ENCODE measurements at places on chromosomes 3 and 15.

GRCh38 chr15:77504306-77504705, 83.6 kb downstream of the HMG20A start:
- DNase-seq: no peak

GRCh38 chr3:43870120-43870519, 179.4 kb downstream of the ABHD5 start:
- no peak for DNase-seq

- DNase-seq: no peak
Observed at GRCh38 chr3:74263031-74263430, 351.4 kb downstream of the CNTN3 start.

DNA sequence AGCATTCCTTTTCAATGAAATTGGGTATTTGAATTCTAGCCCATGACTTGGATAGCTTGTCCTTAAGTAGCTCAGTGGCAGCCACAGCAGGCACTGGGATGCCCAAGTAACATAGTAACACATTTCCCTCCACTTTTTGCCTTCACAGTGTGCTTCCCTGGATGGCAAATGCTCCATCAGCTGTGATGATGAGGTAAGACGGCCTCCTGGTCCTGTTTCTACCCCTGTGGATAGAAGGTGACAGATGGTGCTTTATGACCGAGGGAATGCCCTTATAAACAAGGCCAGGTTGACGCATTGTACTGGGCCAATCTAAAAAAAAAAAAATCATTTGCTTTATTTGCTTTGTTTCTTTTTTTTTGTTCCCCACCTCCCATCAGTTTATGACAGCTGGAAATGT, 41.8 kb upstream of the LRTM1 start:
- no peak for DNase-seq

DNA sequence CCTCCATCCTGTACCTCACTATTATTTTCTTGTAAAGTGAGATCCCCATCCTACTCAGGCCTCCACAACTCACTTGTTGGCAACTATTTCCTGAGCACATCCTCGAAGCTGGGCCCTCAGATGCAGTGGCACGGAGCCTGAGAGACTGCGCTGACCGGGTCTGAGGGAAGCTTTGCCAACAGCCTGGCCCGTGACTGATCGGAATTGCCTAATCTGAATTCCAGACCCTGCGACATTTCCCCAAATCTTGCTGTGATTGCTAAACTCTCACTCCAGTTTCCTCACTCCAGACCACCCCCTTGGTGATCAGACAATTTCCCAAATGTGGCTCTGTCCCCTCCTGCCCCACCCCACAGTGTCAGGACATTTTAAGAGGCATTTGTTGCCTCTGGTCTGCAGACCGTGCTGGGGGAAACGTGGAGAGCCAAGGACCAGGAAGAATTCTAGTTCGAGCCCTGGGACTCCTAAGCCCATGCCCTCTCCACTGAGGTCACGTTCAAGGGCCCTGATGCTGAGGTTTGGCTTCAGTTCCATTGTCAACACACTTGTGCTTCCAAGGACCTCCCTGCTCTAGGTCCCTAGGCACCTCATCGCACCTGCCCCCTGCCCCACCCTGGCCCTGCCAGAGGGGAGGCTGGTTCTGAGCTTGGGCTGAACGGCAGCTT, 22.8 kb downstream of the KLHL25 start:
- DNase-seq: no peak

DNA sequence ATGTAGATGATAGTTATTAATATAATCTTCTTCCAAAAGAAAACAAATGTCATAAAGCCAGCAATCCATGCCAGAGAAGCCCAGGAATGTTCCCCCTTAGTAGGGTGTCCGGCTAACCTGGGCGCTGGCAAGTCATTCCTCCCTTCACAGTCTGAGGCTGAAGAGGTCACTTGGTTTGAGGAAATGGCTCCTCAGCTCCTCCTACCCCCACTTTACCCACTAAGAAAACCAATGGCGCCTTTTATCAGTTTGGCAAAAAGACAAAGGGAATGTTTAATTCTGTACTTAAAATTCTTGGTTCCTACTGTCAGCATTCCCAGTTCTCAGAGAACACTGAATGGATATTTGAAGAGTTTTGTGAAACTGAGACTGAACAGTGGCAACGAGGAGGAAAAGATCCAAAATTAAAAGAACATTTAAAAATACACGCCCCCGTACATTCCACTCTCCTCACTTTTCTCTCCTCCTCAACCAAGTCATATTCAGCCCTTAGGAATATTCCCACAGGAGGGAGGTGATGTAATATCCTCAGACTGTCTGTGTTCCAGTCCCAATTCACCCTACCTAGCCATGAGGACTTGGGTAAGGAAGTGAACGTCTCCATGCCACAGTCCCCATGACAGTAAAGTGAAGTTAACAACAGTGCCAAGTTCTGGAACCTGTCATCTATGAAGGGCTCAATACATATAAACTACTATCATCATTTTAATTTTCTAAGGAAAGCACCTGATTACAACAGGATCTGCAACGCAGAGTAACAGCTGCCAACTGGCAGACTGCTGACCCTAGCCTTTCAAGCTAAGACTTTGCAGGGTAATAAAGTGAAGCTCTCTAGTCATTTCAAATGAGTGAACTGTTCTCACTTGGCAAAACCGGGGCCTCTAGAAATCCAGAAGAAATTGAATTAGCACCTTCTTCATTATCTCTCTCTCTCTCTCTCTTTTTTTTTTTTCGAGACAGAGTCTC, 234.5 kb upstream of the ICE2 start:
- DNase-seq: no peak

- DNase-seq: no peak
Observed at GRCh38 chr15:67520321-67521028, 456 bp upstream of the C15orf61 start.

GRCh38 chr3:44415421-44415820, 62.0 kb downstream of the ZNF445 start:
- DNase-seq: no peak

GRCh38 chr3:40043444-40043755, 234.0 kb downstream of the MYRIP start:
- DNase-seq: no peak

- no peak for DNase-seq
Observed at GRCh38 chr3:135752851-135753250, 212.7 kb upstream of the PPP2R3A start.

- no peak for DNase-seq
Observed at GRCh38 chr15:68312701-68313204, 35.2 kb downstream of the FEM1B start.

GRCh38 chr3:127608362-127608718, 10.1 kb downstream of the MCM2 start:
- DNase-seq: no peak

DNA sequence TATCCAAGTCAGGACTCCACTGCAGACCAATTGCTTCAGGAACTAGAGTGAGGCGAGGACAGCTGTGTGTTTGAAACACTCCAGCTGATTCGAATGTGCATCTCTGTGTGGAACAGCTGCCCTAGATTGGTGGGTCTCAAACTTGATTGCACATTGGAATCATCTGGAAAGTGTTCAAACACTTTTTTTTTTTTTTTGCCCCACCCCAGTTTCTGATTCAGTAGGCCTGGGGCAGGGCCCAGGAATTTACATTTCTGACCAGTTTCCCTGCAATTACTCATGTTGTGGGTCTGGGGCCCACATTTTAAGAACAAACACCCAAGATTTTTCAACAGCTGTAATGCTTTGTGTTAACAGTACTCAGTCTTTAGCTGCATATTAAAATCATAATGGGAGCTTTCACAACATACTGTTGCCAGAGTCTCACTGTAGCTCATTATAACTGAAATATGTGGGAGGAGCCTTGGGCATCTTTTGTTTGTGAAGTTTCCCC, 156.6 kb downstream of the NR1D2 start:
- DNase-seq: no peak

- DNase-seq: no peak
Observed at GRCh38 chr3:85342915-85343314, 384.1 kb downstream of the CADM2 start.

DNA sequence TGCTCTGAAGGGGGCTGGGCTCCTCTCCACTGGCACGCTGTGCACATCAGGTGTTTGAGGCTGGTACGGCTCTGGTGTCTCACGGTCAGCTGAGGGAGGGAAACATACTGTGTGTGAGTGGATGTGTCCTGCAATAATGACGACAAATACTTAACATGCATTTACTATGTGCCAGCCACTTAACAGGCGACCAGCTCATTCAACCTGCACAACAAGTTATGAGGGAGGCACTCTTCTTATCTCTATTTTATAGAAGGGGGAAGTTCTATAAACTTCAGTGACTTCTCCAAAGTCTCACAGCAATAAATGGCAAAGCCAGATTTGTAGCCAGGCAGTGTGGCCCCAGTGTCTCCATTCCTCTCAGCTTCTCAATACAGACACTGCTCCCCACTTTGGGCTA, 83.1 kb upstream of the LINGO1 start:
- DNase-seq: no peak

DNA sequence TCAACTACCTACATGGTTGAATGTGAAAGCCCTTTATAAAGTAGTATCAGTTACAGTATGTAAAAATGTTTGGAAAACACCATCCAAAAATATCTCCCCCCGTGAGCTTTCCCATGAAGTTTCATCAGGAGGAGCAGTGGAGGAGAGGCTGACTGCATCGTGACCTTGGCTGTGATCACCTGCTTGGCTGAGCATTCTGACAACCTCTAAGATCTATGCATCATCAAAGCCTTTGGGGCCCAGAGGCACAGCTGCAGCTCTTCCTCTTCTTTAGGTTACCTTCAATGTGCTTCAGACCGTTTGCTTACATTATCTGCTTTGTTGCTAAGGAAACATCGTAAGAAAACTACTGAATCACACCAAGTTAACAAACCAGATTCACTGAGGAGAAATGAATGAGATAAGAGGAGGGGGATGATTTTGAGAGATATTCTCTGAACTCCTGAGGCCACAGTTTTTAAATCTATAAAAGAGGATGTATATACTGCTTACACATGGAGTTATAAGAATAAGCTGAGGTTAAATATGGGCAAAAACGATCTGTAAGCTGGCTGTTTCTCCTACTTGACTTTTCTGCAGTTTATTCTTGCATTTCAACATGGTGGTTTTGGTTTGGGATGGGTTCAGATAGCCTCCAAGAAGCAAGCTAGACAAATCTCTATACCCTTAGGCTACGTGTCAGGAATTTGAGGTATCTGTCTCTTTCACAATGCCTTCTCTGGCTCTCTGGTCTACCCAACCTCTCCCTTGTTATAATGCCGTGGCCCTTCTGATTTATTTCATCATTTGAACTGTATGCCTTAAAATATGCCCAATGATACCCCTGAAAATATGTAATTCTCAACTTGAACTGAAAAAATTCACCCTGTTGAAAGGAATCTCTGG, 4.0 kb downstream of the GCSAM start:
- peak; percentile 22 for DNase-seq

All from T-helper 2 cell (primary cell).